ENCODE measurements at places on chromosomes 11 and 22.

- DNase-seq, result no peak
Observed at GRCh38 chr22:35593071-35593890, 23.8 kb downstream of the MB start.

- DNase-seq, result no peak
Observed at GRCh38 chr11:34185926-34186841, 80.8 kb downstream of the NAT10 start.

- DNase-seq, result no peak
Observed at GRCh38 chr11:61832207-61832606, 4.1 kb downstream of the FADS2 start.

GRCh38 chr22:40450616-40451015 is 80.2 kb downstream of the SGSM3 start:
- no peak for DNase-seq

DNA sequence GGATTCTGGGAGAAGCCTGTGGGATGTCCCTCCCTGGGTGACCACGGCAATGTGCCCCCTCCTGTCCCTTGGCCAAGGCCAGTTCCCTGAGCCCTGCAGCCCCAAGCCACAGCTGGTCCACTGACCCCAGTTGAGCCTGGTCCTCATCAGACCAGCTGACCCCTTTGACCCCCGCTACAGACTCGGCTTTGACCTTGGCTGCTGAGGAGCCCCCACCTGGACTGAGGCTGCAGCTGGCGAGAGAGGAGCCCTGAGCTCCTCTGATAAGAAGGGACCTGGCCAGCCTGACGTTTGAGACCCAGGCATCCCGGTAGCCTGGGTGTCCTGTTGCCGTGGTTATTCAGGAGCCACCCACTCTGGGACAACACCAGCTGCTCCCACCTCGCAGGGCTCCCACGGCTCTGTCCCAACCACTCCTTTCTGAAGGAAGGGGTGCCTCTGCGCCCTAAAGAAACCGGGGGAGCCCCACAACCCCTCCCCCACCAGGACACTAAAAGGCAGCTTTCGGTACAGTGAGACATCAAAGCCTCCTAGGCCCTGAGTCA is 3.0 kb downstream of the ASCL2 start:
- no peak for DNase-seq

DNA sequence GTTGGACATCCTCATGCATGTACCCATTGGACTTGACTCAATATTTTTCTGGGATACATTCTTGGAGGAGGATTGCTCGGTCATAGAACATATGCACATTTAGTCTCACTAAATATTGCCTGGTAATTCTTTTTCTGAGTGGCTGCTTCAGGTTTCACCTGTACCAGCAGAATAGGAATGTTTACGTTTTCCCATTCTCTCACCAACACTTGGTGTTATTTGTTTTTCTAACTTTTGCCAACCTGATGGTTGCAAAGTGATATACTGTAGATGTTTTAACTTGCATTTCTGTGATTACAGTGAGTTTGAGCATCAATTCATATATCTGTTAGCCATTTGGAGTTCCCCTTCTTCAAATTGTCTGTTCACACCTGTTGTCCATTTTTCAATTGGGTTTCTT is 1.3 kb upstream of the MRGPRD start:
- no peak for DNase-seq

GRCh38 chr11:91932151-91932821 is 292.3 kb upstream of the FAT3 start:
- no peak for DNase-seq

DNA sequence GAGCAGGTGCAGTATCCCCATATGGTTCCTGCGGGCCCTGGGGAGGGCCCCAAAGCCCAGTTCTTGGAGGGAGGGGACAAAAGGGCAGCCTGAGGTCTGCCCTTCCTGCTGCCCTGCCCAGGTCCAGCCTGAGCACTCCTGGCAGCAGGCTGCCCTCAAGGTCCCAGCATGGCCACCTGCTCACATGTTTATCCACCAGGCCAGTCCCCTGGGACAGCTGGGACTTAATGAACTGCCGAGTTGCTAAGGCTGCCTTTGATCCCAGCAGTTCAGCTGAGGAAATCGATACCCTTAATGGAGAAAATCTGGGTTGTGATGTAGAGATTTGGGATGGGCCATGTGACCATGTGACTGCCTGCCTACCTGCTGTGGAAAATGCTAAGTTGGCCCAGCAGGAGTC is 146.2 kb downstream of the TRIM29 start:
- DNase-seq, result no peak

- no peak for DNase-seq
Observed at GRCh38 chr22:29332886-29333496, 17.5 kb upstream of the RASL10A start.

DNA sequence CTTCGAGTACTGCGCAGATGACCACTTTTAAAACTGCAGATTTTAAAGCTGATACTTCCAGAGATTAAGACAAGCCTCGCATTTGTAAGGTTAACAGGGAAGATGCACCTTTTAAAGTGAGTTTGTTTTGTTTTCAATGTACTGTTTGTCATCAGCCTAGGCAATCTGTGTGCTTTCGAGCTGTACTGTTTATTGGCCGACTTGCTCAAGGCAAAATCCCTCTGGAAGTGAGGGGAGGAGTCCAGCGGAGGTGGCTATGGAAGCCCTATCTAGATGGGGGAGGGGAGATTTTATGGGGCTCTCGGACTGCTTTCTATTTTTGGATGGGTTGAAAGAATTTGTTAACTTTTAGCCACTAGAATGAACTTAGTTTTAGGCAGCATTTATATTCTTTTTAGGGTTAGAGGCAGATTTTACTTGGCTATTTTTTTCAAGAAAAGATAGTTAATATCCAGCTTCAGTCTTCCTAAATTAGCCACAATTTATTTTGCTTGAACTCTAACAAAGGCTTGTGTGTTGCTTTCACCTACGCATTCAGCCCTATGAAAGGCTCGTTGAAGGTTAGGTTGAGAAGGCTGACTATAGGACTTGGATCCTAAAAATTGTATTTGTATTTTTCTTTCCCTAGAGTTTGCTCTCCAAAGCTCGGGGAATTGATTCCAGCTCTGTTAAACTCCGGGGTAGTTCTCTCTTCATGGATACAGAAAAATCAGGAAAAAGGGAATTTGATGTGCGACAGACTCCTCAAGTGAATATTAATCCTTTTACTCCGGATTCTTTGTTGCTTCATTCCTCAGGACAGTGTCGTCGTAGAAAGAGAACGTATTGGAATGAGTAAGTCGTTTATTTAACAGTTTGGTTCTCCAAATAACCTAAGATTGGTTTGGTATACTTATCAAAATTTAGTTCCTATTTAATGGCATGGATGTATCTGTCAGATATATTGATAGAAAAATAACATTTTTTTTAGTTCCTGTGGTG is 2.1 kb downstream of the WEE1 start:
- DNase-seq, result no peak

GRCh38 chr11:27505781-27506180 is 788 bp downstream of the LIN7C start:
- DNase-seq, result no peak

GRCh38 chr22:45603619-45604018 is 68.0 kb upstream of the ATXN10 start:
- no peak for DNase-seq

DNA sequence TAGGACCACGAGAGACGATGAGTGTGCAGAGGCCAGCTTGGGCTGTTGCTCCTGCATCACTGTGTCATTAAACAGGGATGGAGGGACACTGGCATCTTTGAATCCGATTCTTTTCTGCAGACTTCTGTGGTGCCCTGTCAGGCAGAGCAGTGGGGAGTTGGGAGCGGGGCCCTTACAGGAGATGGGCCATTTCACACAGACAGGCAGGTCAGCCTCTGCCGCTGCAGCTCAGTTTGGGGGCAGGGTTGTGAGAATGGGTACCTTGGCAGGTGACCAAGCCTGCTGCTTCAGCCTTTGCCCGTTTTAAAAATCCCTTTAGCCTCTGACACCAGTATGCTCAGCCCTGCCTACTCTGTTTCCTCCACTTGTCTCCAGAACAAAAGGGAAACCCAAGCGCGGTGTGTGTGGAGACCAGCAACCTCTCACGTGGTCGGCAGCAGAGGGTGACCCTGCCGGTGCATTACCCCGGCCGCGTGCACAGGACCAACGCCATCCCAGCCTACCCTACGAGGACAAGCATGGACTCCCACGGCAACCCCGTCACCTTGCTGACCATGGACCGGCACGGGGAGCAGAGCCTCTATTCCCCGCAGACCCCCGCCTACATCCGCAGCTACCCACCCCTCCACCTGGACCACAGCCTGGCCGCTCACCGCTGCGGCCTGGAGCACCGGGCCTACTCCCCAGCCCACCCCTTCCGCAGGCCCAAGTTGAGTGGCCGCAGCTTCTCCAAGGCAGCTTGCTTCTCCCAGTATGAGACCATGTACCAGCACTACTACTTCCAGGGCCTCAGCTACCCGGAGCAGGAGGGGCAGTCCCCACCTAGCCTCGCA is 12.6 kb downstream of the C22orf31 start:
- no peak for DNase-seq

DNA sequence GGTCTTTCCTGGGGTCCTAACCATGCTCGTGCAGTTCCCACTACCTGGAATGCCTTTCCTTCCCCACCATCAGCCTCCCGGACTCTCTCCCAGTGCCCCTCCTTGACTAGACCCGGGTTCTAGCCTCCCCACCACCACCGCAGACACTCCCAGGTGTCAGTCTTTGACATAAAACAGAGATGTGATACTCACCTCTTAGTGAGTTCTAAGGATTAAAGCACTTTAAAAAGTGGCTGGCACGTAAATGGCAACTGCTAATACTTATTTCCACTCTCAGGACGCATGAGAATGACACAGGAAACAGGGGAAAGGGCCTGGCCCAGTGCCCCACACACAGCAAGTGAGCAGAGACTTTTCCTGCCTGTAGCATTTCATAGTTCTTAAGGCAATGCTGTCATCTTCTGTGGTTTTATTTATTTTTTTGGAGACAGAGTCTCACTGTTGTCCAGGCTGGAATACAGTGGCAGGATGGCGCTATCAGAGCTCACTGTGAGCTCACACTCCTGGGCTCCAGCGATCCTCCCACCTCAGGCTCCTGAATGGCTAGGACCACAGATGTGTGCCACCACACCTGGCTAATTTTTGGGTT is 1.9 kb upstream of the SLC25A45 start:
- no peak for DNase-seq

GRCh38 chr11:21144531-21144930 is 475.1 kb downstream of the NELL1 start:
- no peak for DNase-seq

GRCh38 chr11:2564588-2565425 is 120.0 kb downstream of the KCNQ1 start:
- no peak for DNase-seq

- no peak for DNase-seq
Observed at GRCh38 chr11:20933086-20933485, 263.7 kb downstream of the NELL1 start.

DNA sequence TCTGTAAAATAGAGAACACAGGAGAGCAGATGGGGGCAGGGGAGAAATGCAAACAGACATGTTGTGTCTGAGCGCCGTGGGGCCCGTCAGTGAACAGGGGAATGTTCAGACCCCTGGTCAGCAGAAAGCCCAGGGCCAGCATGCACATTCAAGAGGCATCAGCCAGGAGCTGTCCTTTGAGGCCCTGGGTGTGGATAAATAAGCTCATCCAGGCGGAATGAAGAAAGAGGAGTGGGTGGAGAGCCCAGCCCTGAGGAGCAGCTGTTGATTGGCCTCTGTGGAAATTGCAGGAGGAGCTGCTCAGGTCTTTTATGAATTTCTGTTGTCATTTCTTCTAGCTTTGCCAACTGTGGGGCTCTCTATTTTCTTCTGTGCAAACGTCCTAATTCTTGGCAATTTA is 49.7 kb upstream of the CECR2 start:
- no peak for DNase-seq

DNA sequence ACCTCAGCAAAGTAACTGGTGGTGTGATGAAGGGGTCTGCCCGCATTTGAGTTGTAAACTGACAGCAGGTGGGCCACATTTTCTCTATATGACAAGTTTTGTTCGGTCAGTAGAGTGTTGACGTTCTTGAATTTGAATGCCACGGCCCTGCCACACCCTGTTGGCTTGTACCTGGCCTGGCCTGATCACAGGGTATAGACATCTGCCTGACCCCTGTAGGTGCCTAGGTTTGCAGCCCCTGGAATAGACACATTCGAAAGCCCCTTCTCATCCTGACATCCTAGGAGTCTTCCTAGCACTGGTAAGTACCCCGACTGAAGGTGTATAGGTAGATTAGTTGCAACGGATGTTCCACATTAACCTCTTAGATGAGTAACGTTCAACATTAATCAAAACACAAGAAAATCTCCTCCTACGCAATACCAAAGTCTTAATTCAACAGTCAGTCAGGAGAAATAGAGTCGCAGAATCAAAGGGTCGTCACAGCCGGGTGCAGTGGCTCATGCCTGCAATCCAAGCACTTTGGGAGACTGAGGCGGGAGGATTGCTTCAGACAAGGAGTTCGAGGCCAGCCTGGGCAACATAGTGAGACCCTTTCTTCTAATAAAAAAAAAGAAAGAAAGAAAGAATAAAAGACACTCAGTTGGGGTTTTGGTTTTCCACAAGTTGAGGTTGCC is 43.6 kb upstream of the CD5 start:
- no peak for DNase-seq

GRCh38 chr11:3148990-3149851 is 15.9 kb downstream of the OSBPL5 start:
- no peak for DNase-seq

GRCh38 chr11:75845324-75845723 is 30.3 kb downstream of the UVRAG start:
- DNase-seq, result no peak

Data from activated naive CD4-positive, alpha-beta T cell treated with anti-CD3 and anti-CD28 coated beads, Interleukin-2, amount 50 U/mL, for 72 hours (primary cell).